ENCODE measurements at places on chromosomes 11 and 22.

DNA sequence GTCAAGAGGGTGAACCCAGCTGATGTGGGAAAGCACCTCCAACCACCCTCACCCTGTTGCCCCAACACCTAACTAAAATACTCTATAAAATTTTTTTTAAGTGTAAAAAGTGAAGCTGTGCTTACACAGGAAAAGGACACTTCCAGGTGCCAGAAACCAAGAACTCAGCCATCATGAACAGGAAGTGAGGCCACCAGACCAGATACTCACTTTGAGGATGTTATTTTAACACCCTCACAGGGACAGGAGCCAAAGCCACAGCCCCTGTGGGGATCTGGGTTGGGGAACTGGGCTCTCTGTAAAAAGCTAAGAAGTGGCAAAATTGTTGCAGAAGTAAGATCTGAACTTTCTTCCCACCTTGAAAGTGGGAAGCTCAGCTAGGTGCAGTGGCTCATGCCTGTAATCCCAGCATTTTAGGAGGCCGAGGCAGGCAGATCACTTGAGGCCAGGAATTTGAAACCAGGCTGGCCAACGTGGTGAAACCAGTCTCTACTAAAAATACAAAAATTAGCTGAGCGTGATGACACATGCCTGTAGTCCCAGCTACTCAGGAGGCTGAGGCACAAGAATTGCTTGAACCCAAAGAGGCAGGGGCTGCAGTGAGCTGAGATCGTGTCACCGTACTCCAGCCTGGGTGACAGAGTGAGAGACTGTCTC is 3.8 kb downstream of the RSPH14 start:
- DNase-seq: peak; percentile 80

DNA sequence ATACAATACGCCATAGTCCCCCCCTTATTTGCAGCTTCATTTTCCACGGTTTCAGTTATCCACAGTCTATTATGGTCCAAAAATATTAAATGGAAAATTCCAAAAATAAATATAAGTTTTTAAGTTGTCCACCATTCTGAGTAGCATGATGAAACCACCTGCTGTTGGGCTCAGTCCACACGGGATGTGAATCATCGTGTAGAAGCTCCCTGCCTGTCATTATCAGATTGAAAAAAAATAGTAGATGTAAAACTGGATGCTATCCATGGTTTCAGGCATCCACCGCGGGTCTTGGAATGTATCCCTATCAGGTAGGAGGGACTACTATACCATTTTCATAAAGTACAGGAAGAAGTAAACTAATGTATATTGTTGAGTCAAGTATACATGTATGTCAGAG is 127.4 kb downstream of the TTC17 start:
- no peak for DNase-seq

- DNase-seq: no peak
Observed at GRCh38 chr11:60288531-60288930, 8.1 kb downstream of the MS4A4A start.

- DNase-seq: no peak
Observed at GRCh38 chr11:65777241-65777640, 3.5 kb downstream of the AP5B1 start.

GRCh38 chr11:118436639-118437207 is 431 bp downstream of the KMT2A start:
- peak; percentile 44 for DNase-seq

GRCh38 chr11:92192141-92192540 is 32.5 kb upstream of the FAT3 start:
- no peak for DNase-seq

- no peak for DNase-seq
Observed at GRCh38 chr11:118657238-118657637, 22.2 kb downstream of the TREH start.

- no peak for DNase-seq
Observed at GRCh38 chr11:97738751-97739150, 1282.0 kb upstream of the CNTN5 start.

DNA sequence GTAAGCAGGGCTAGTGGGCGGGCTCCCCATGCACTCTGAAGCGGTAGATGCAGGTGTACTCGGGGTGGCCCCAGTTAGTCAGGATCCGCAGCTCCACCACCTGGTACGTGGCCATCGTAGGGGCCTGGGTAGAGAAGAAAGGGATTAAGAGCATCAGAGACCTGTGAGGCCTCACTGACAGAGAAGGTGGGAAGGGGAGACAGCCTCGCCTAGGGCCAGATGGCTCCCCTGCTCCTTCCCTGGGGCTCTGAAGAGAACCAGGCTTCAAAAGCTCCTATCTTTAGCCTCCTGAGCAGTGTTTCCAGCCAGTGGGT is 19.6 kb downstream of the SUN2 start:
- no peak for DNase-seq

DNA sequence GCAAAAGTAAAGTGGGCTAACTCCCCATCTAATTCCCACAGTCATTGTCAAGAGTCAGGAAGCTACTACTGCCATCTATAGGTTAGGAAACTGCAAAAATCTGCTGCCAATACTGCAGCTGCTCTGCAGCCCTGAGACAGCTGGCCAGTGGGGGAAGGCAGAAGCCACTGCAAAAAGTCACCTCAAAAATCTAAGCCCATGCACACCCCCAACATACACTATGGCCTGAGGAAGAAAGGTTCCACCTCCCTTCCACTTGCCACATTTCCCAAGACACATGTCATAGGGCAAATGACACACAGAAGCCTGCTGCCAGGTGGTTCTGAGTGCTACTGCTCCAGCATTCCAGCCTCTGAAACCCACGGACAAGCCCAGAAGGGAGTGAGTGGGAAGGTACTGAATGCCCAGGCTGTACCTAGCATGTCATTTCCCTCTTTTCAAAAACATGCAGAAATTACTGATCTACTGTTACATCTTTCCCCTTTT is 36.9 kb downstream of the DGCR2 start:
- no peak for DNase-seq

DNA sequence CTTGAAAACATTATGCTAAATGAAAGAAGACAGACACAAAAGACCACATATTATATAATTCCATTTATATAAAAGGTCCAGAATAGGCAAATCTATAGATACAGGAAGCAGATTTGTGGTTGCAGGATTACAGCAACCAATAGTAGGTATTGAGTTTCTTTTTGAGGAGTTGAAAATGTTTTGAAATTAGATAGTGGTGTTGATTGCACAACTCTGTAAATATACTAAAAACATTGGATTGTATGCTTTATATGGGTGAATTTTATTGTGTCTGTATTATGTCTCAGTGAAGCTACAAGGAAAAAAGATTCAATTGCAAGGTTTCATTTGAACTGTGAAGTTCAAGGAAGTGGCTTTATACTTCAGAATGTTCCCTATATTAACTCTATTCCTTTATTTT is 3.0 kb upstream of the RRAS2 start:
- no peak for DNase-seq

DNA sequence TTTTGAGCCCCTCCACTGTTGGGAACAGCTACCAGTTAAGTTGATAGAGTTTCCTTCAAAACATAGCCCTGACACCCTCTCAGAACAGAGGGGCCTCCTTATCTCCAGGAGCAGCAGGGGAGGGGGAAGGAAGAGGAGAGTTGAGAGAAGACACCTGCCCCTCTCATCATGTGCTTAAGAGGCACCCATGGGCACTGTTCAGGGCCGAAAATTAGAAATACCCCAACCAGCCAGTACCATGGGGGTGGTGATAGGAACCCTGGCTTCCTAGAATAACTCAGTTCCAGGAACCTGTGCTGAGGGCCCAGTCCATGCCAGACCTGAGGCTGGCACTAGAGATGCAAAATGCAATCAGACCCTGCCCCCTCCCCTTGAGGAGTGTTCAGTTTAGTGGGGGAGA is 9.3 kb upstream of the GDPD5 start:
- no peak for DNase-seq

DNA sequence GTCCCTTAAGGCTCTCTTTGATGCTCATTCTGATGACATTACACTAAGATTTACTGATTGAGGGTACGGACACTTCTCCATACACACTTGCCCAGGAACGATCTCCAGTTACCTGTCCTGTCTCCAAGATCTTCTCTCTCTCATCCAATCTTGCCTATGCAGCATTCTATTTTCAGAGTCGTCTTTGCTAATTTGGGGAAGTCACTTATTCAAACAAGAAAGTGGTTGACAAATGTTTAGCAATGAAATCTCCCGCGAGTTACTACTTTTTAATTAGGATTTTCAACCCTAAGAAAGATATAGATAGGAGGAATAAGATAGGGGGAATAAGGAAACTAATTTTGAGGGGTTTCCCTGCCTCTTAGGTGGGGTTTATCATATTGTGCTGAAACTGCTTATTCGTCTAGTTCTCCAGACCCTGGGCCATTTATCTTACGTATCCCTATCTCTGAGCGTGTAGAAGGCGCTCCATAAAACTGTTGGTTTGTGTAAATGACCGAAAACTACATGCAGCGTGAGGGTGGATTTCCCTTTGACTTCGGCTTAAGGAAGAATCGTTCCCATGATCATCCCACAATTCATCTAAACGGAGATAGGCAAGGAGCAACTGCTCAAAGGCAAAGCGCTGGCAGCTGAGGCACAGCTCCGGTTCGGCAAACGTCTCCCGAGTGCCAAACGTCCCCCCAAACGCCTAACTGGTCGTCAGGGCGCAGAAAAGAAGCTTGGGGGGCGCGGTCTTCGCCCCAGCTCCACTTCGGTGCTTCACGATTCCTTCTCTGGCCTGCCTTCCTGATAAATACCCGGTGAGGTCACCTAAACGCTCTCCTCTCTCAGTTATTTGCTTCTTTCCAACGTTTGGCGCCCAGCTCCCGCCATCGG is 804 bp downstream of the APIP start:
- no peak for DNase-seq

- no peak for DNase-seq
Observed at GRCh38 chr11:94568200-94568599, 1.0 kb downstream of the PIWIL4 start.

DNA sequence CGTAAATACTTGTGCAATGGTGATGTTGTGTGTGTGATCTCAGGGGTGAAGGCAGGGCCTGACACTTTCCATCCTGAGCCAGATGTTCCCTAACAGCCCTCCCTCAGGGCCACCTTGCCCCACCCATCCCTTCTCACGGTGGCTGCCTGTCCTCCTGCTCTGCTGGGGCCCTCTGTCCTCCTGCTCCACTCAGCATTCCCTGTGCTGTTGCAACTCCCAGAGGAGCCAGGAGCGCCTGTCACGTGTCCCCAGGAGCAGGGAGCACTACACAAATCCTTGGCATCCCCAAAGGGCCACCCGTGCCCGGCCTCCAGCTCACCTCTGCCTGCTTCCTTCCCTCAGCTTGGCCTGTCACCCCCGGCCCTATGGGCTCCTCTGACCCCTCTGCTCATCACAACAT is 10.2 kb upstream of the CSNK1E start:
- no peak for DNase-seq

- DNase-seq: no peak
Observed at GRCh38 chr11:125376856-125377255, 119.2 kb downstream of the FEZ1 start.

- DNase-seq: no peak
Observed at GRCh38 chr11:68432874-68433273, 27.7 kb upstream of the PPP6R3 start.

- DNase-seq: no peak
Observed at GRCh38 chr11:47595029-47595428, 818 bp upstream of the C1QTNF4 start.

DNA sequence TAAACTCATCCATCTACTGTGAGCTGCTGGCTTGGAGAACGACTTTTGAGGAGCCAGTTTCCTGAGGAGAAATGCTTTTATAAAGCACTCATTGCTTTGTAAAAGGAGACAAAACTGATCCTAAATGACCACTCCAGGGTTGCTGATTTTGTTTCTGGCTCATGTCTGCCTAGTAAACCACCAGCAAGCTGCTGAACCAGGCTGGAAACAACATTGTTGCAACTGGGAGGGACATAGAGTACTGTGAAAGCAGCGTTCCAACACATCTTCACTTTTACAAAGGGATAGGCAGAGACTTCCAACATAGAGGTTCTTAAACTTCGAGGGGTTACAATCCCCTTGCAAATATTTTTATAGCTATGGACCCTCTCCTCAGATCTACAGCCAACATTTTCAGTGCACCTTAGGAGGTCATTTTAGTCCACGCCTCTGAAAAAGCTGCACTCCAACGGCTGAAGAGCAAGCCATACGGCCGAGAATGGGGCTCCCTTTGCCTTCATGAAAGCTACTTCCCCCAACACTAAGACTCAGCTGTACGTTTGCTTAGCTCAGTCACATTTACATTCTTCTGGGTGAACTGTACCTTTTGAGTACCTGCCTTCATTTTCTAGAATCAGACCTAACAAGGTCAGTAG is 54.7 kb downstream of the PANX1 start:
- DNase-seq: no peak

DNA sequence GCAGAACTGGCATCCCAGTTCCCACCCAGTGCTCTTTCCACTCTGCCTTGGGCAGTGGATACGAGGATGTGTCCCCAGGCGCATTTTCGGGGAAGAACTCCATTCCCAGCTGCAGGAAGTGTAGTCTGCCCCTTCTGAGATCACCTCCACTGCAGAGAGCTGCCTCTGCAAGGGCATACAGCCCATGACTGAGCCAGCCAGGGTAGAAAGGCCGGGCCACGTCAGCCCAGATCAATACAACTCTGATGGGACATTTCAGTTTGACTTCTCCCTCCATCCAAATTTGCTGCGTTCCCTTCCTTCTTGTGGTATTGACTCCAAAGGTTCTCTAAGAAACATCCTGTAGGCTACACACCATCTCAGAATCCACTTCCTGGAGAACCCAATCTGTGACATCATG is 19.7 kb downstream of the MOGAT2 start:
- DNase-seq: no peak

DNA sequence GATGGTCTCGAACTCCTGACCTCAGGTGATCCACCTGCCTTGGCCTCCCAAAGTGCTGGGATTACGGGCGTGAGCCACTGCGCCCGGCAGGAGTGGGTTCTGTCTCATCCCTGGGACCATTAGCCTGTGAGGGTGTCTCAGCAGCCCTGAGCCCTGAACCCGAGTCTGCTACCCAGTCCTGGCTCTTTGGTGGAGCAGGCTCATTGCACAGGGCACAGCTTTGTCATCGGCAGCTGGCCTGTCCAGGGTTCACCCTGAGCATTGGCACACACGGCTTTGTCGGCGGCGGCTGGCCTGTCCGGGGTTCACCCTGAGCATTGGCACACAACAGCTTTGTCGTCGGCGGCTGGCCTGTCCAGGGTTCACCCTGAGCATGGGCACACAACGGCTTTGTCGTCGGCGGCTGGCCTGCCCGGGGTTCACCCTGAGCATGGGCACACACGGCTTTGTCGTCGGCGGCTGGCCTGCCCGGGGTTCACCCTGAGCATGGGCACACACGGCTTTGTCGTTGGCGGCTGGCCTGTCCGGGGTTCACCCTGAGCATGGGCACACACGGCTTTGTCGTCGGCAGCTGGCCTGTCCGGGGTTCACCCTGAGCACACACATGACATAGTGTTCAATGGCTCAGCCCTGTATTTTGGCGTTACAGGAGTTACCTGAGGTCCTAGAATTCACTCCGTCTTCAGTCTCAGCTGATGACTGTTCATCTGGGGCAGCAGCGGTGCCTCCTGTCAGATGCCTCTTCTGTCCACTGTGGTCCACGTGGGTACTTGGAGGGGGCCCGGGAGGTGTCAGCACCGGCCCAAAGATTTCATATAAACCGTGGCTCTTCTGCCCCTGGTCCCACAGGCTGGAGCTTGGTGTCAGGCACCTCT is 1082.5 kb downstream of the BRD1 start:
- DNase-seq: no peak

Measured in CD4-positive, alpha-beta T cell treated with Interferon alpha-2 for 1 hour (primary cell).